ENCODE measurements at places on chromosomes 6 and 20. TPM values are rescaled to one million over a fixed set of nuclear protein-coding genes. Genes with fewer than 3 reads are reported as not detected.

CDK5RAP1 gene
- total RNA-seq, result 15.3 TPM

KHDRBS2 gene
- not detected for total RNA-seq

SYCP2 gene
- 2.7 TPM for total RNA-seq

MOCS1 gene
- total RNA-seq, result 22.3 TPM

HLA-DRA gene
- total RNA-seq, result 0.26 TPM

ALDH8A1 gene
- total RNA-seq, result 0.43 TPM

MLN gene
- total RNA-seq, result not detected

SLC22A3 gene
- total RNA-seq, result 2.7 TPM

HLA-DQB2 gene
- total RNA-seq, result not detected

LAMA2 gene
- 30.3 TPM for total RNA-seq

OR2H1 gene
- not detected for total RNA-seq

SMPD2 gene
- 12.9 TPM for total RNA-seq

ZCCHC3 gene
- total RNA-seq, result 10.6 TPM

All from articular chondrocyte of knee joint (primary cell).